ENCODE measurements at places on chromosomes 1 and 21. TPM values are rescaled to one million over a fixed set of nuclear protein-coding genes. Genes with fewer than 3 reads are reported as not detected.

Gene FCRLB
- total RNA-seq, result 1.7 TPM

Gene KCNK2
- 0.12 TPM for total RNA-seq

Gene TRIM63
- 0.17 TPM for total RNA-seq

Gene PEAR1
- total RNA-seq, result 7.8 TPM

Gene C1orf115
- 5.4 TPM for total RNA-seq

Gene GPR37L1
- 0.19 TPM for total RNA-seq

Gene ZSWIM5
- 0.49 TPM for total RNA-seq

Gene TMEM82
- total RNA-seq, result not detected

Gene KIAA1614
- total RNA-seq, result 0.89 TPM

Gene F13B
- total RNA-seq, result 0.08 TPM

Gene FCGR1A
- total RNA-seq, result not detected

Gene SYCP1
- total RNA-seq, result not detected

Gene ADCY10
- 0.07 TPM for total RNA-seq

Gene NIBAN1
- 0.91 TPM for total RNA-seq

Gene BROX
- 24.2 TPM for total RNA-seq

Gene ATF6
- total RNA-seq, result 12.1 TPM

Gene FGGY
- total RNA-seq, result 3.6 TPM

Gene AMY1A
- not detected for total RNA-seq

Gene GJA9
- not detected for total RNA-seq

Gene INTS7
- 21.0 TPM for total RNA-seq

Gene AIM2
- total RNA-seq, result not detected

Gene HPCA
- 0.35 TPM for total RNA-seq

Gene SPRR2B
- not detected for total RNA-seq

Gene CCDC190
- not detected for total RNA-seq

Gene BTBD19
- total RNA-seq, result 3.0 TPM

Gene FBXO2
- total RNA-seq, result 8.7 TPM

Gene SYT2
- total RNA-seq, result 0.01 TPM

Gene ANGPTL3
- total RNA-seq, result not detected

Gene EVA1C
- 43.8 TPM for total RNA-seq

Gene LRRC3
- 2.1 TPM for total RNA-seq

Gene CHODL
- total RNA-seq, result not detected

Gene C4BPA
- 0.60 TPM for total RNA-seq

Gene LRRC8D
- total RNA-seq, result 41.5 TPM

Gene RIPPLY3
- 0.62 TPM for total RNA-seq

Gene AQP10
- total RNA-seq, result not detected

Gene MUL1
- total RNA-seq, result 42.4 TPM

Gene MAP3K7CL
- total RNA-seq, result 1.5 TPM

Gene NBPF19
- 3.5 TPM for total RNA-seq

Gene TACSTD2
- total RNA-seq, result not detected

Gene WLS
- total RNA-seq, result 18.8 TPM

Gene GCLM
- 96.3 TPM for total RNA-seq

Gene TTC22
- total RNA-seq, result not detected

Gene ARHGEF16
- total RNA-seq, result 5.0 TPM

Gene CYP4X1
- 0.04 TPM for total RNA-seq

Gene KCNK1
- total RNA-seq, result 17.8 TPM

Gene AKR7A3
- 0.21 TPM for total RNA-seq

Measured in A549 treated with CORT108297 at 1 μM for 4 hours (cell line).